ENCODE measurements at places on chromosomes 5 and 9.

DNA sequence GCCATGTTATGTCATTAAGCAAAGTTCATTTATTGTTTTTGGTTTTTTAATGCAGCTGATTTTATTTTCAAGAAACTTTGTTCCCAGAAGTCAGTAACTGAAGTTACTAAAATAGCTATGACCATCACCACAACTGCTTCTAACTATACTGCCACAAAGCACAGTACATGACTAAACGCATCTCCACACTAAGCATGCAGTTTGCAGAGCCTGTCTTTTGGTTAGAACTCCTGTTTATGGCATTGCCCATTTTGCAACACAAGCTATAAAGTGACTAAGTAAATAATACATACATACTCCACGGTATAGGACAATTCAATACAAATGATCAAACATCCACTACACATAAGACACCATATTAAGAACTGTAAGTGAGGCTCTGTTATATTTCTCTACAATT lies 109.7 kb downstream of the MLLT3 start:
- DNase-seq, result no peak

- no peak for DNase-seq
These were observed 9.9 kb downstream of the GFPT2 start for GRCh38 chr5:180343110-180343830.

- DNase-seq, result no peak
These were observed 776.1 kb upstream of the COX7C start for GRCh38 chr5:85841653-85842052.

DNA sequence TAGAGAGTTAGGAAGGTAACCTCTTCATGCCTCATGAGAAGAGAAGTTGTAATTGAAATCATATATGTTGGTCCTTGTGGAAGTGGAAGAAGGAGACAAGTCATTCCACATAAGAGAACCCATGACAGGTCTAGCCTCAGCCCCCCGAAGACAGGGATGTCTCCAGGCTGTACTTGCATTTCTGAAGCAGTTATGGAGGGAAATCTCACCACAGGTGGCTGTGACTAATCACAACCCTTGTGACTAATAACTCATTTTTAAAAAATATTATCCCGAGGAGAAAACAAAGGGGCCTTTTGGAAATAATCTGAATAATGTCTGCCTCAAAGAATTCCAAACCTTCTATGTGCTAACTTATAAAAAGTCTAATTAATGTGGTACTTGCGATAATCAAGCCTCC lies 262.1 kb upstream of the RPS23 start:
- no peak for DNase-seq

DNA sequence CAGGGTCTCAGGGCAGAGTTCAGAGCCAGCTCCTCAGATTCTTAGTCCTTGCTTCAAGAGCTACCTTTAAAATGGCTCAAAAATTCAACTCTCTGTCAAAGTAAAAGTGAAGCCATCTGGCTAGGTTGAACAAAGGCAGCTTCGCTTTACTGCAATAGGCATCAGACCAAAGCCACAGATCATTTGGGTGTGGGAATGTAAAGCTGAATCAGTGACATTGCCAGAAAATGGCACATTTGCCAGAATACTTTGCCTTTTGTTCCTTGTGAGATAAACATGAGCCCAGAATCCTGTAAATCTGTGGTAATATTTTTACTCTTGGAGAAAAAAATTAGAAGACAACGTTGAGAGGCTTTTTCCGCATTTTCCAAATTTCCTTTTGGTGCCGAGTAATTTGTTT lies 210.5 kb downstream of the PALM2AKAP2 start:
- no peak for DNase-seq

DNA sequence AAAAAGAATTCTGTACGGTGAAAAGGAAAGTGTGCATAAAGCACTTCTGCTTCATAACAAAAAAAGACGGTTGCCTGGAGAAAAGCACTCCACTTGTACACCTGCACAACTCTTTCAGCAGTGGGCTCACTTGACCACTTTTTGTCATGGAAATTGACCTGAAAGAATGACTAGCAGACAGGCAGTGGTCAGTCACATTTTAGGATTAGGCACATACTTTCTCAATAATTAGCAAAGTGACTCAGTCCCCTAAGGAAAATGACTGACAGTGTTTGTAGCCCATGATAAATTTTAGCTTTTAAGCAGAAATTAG lies 169.3 kb downstream of the FANCC start:
- DNase-seq, result no peak

DNA sequence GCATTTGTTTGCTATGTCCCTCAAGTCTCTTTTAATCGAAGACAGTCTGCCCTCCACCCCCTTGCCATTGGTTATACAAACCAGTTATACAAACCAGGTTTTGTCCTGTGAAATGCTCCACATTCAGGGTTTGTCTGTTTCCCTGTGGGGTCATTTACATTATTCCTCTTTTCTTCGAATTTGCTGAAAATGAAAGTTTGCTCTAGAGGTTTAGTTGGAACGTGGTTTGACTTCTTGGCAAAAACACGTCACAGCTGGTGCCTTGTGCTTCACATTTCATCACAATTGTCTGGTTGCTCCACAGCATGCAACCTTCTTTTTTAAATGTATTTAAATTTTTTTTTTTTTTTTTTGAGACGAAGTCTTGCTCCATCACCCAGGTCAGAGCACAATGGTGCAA lies 4.2 kb upstream of the HAVCR2 start:
- DNase-seq, result no peak

GRCh38 chr5:168946363-168946762 lies 354.6 kb downstream of the SLIT3 start:
- no peak for DNase-seq

DNA sequence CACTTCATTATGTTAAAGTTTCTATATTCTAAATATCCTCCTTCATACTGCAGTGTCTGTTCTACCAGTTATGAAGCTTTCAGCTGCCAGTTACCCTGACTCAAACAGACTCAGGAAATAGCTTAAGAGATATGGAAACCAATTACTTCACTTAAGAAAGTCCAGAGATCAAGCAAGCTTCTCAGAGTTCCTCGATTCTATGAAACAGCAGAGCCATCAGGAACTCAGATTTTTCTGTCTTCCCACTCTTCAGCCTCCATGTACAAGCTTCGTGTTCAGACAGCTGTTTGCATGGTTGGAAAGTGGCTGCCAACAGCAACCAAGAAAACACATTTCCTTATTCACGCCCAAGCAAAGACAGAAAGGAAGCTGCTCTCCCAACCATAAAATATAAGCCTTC lies 216.1 kb downstream of the ACTL7B start:
- DNase-seq, result no peak

DNA sequence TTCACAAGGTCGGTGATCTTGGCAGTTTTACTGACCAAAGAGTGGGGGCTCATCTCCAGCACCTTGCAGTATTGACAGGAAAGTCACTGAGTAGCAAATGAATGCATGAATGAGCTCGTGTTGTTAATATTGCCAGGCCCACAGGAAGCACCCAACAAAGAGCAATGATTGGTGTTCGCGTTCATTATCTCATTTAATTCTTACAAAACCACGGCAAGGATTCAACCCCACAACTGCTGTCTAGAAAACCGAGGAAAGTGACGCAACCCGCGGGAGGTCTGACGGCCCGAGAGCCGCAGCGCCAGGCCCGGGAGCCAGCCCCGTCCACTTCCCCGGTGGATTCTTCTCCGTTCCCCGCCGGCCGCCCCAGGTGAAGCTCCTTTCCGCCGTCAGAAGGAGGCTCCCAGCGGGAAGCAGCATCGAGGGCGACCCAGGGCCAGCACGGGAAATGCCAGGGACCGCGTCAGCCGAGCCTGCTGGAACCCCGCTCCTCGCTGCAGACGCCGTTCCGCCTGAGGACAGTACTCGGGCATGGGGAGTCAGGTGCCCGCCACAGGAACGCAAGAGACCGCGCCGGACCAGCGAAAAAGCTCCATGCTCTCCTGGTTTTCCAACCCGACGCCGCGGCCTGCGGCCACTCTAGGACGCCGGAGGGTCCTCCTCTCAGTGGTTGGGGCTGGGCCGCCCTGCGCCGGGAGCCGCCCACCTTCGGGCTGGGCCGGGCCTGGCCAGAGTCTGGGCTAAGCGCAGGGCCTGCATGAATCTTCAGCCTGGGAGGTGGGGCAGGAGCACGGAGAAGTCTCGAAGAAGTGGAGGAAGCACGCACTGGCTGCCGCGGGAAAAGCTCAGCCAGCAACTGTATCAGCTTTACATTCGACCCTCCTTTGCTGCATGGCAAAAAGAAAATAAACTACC lies 19.8 kb upstream of the FER start:
- no peak for DNase-seq
